Activated naive CD4-positive, alpha-beta T cell (primary cell): ENCODE measurements at places on chromosomes 7 and 10.

GRCh38 chr10:17029239-17029580, 100.4 kb downstream of the CUBN start:
- DNase-seq, result no peak

DNA sequence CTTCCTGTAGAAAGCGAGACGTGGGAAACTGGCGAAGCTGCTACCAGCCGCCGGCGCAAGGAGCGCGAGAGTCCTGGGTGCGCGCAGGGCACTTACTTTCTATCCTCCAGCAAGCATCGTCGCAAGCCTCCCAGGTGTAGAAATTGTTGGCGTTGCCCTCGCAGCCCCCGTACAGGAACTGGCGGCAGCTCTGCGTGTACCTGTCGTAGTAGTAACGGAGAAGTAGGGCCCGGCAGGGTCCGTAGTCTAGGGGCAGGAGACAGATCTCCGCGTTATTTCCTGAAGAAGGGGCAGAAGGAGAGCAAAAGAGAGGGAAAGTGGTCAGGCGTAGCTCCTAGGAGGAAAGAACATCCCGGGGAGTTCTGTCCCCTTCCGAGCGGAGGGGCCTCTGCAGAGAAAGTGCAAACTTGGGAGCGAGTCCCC, 501 bp downstream of the TFPI2 start:
- DNase-seq, result no peak

DNA sequence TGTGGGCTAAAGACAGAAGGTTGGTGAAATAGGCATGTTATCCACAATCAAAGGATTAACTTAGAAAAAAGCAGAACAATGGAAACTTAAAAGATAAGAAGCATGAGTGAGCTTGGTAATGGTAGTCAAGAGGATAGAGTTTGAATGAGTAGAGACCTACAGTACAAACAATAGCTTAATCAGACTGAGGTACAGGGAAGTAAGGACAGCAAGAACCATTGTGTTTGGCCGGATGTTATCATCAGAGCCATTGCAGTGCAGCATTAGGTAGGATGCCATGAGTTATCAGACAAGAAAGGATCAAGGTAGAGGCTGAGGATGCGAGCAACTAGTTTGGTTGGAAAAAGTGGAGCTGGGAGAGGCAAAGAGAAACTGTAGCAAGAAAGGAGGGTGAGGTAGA, 353.3 kb upstream of the VSTM2A start:
- no peak for DNase-seq

GRCh38 chr7:111594602-111595001, 32.3 kb upstream of the IMMP2L start:
- no peak for DNase-seq

GRCh38 chr10:128448796-128449195, 322.6 kb upstream of the MKI67 start:
- no peak for DNase-seq

- no peak for DNase-seq
Observed at GRCh38 chr10:70902661-70903261, 14.4 kb upstream of the PCBD1 start.

- no peak for DNase-seq
Observed at GRCh38 chr7:82945480-82945879, 217.2 kb downstream of the PCLO start.

DNA sequence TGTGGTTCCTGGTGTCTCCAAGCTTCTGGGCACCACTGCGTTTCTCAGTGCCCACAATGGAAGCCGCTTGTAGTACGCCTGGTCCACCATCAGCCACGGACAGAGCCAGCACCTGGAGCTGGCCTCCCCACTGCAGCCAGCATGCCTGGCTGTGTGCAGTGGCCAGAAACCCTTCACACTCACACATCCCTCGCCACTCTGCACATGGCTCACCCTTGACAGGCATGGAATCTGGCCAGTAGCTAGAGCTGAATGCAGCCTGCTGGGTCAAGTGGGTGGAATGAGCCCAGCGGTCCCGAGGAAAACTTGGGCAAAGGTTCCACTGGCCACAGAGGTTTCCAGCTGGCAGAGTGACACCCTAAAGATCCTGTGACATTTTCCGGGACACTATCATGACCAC, 146.0 kb upstream of the ADO start:
- DNase-seq, result no peak
